ENCODE measurements at places on chromosomes 11 and 22.

DNA sequence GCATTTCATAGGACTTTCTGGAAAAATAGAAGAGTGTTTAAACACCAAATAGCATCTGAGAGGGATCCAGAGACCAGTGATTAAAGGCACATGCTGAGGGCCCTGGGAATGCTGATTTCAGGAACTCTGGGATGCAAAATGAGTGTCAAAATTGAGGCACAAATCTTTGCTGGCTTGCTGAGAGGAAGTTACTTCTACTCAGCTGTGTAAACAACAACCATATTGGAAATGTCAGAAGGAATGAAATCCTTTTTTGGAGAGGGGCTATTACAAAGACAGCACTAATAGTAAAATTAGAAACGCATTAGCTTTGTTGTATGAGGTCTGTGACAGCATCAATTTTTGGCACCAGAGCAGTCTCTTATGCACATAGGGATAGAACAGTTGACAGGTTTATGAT, 267.8 kb upstream of the RAG2 start:
- DNase-seq = no peak

GRCh38 chr22:36258701-36259614, 6.0 kb downstream of the APOL1 start:
- peak; percentile 74 for DNase-seq

DNA sequence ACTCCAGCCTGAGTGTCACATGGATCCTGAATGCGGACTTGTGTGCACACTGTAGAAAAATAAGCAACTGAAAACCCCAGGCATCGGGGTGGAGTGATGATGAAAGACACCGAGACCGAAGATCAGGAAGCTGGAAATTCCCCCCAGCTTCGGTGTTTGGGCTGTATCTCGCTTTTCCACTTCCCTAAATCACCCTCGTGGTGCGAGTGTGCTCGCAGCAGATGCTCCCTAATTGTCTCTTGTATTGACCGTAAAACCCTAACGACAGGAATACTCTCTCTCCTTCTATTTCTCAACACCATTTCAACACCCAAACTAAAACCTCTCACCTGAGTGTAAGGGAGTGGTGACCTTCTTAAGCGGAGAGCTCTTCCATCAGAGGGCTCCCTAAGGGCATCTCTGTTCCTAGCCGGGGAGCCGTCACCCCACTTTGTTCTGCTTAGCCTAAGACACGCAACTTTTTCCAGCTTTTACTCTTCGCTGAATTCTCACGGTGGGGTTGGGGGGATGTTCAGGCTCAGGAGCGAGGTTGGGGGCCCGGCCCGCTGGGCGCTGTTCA, 635 bp upstream of the GRK3 start:
- no peak for DNase-seq

GRCh38 chr22:28283068-28283654, 364.1 kb upstream of the PITPNB start:
- DNase-seq = no peak

DNA sequence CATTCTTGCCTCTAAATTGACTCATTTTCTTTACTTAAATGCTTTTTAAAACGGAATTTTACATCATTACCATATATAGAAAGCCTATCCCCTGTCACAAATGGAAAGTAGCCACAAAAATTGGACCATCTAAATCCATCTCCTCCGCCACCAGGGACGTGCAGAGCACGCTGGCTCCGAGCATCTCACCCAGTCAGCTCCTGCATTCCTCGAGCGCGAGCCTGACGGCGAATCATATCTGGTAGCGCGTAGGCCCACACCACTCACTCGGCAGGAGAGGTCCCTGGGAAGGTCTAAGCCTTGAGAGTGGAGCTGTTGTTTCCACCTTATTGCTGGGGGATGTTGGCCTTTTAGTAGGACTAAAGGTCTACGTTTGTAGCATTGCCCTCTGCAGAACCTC, 152.4 kb downstream of the TRIM29 start:
- DNase-seq = no peak

DNA sequence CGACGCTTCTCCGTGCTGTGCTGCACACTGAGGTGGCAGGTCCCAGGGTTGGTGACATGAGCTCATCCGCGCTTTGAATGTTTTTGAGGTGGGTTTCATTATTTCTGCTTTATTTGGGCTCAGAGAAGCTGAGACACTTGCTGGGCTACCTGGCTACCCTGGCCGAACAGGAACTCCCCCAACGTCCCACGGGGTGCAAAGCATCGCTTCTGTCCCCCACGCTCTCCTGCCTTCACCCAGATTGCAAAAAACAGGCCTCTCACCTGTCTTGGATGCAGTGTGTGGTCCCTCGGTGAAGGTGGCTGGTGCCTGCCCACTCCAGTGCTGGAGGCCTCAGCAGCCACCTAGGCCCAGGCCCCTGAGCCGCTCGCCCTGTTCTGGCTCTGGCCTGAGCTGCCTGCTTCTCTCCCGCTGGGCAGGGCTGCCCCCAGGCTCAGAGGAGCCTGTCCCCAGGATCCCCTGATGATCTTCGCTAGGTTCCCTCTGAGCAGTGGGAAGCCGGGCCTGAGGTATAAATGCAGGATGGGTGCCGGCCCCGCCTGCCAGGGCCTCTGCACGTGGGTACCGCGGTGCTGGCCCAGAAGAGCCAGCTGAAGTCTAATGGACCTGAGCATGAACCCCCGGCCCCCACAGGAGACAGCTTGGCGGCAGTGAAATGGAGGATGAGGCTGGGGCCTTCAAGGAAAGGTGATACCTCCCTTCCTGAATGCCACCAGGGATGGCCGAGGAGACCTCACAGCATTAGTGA, 15.8 kb upstream of the MRGPRD start:
- DNase-seq = no peak

GRCh38 chr11:111606986-111607385, 4.7 kb downstream of the SIK2 start:
- no peak for DNase-seq

DNA sequence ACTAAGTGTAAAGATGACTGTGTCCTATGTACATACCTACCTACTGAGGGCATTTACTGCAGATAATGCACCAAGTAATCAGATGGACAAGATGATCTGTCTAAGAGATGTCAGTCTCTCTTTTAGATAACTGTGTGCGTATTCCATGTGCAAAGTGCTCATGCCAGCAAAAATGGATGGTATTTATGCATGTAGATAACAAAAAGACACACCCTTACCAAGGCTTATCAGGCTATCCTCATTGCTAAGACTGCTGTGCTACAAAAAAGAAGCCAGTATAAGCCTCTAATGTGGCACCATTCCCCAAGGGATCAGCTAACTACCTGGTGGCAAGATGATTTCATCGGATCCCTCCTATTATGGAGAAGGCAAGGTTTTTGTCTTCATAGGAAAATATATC, 34.3 kb upstream of the CD44 start:
- no peak for DNase-seq

- no peak for DNase-seq
Observed at GRCh38 chr11:121213362-121213893, 79.1 kb upstream of the SC5D start.

DNA sequence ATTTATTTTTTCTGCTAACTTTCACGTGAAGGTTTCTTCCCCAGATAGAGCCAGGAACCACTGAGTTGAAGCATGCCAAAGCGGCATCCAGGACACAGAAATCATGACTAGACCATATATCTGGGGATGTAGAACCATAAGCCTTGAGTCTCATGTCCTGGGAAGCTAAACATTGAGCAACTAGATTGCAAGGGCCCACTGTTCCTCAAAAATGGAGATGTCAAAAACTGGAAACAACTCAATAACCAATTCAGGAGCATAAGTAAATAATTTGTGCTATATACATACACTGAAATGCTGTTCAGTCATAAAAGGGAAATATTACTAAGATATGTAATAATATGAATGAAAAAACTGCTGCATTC, 29.0 kb upstream of the CARD16 start:
- no peak for DNase-seq

DNA sequence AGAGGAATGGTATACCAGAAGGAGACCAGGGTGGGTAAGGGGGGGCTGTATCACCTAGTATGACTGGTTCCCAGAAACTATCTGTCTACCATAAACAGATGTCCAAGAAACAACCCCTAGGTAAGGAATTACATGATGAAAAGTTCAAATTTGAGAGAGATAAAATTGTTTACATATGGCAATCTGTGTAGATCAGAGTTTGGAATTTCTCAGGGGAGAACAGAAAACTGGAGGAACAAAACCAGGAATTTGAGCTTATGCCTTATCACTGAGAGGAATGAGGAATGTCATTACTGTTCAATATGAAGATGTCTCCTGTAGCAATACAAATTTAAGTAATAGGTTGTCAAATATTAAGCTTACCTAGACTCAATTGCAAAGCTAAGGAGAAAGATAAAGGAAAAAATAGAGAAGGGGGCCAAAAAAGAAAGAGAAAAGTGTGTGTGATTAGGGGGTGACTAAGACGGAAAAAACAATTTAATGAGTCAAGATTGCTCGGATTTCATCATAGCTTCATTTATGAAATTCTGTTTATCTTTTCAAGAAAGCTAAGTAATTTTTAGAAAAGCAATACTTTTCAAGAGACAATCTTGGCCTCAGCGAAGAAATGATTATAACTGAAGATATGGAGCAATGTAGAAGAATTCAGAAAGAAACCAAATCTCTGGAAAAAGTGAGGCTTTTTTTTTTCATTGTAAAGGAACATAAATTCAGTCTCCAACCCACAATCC, 117.8 kb downstream of the APOL5 start:
- no peak for DNase-seq

DNA sequence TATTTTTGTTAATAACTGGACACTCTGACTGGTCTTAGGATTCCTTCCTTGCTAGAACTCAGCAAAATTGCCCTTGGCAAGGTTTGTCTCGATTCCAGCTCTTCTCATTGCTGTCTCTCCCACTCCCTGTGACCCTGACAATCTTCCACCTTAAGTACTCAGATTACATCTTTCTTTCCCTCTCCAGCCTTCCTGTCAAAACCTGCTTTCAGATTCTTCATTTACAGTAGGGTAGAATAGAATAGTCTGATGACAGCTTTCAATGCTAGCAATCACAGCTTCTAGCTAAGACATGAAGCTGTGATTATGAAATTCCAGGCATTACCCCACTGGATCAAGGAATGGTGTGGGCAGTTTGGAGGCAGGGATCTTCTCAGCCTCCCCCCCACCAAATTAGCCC, 39.2 kb upstream of the LMO2 start:
- DNase-seq = no peak

GRCh38 chr11:119717839-119718534, 11.0 kb downstream of the NECTIN1 start:
- DNase-seq = peak; percentile 67

DNA sequence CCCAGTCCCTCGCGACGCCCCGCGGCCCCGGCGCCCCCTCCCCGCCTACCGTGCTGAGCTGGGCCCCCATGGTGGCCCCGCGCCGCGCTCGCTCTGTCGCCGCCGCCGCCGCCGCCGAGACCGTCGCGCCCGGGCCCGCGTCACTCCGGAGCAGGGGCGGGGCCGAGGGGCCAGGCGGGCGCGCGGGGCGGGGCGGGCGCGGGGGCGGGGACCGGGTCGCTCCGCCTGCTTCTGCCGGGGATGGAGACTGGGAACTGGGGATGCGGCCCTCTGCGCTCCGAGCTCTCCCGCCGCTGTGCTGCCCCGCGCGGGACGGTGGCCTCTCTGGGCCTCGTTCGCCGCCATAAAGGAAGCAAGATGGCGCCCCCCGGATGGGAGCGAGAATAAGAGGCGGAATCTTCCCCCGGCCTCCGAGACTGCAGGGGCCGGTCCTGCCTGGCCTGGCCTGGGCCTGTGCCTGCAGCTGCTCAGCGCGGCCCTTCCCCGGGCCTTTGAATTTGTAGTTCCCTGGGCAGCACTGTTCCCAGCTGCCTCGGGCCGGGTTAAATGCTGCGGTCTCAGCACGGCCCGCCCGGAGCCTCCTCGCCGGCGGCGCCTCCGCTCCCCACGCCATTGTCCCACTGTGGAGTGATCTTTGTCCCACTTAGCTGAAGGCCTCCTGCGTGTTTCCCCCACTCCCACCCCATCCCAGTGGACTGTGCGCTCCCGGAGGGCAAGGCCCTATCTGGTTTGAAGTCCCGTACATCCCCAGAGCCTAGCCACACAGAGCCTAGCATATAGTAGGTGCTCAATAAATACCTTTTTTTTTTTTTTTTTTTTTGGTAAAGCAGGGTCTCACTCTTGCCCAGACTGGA, at the start of gene CYB5R3:
TSS of gene CYB5R3 (minus strand) at position 147 of the 854 bp plus-strand sequence. CDS start at position 70, 77 bp downstream.
- DNase-seq = peak; percentile 85

DNA sequence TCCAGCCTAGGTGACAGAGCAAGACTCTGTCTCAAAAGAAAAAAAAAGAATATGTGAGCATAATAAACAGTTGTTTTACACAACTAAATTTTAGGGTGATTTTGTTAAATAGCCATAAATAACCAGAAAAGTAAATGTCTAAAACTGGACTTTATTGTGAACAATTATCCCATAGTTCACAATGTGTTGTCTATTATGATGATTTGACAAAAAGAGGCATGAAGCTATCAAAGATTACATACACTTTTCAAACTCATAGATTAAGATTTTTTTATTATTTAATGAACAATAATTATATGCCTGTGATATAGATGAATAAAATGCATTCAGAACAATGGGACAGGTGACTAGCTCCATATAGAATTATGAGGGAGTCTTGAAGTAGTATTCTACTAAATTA, 27.0 kb upstream of the MTMR2 start:
- no peak for DNase-seq

DNA sequence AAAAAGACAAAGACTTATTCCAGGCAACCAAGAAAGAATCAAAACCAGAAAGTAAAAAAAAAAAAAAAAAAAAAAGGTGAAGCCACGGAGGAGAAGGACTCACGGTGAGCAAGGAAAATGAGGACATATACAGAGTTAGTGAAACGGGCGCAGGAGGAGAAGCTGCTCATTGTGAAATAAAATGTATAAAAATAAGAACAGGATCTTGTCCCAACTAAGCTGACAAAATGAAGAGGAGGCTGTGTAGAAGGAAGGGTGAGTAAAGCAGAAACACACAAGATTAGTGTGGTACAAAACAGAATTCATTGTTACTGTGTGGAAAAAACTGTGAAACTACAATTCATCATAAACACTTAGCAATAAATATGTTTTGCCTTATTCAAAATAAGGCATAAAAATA, 7.6 kb downstream of the IL17REL start:
- DNase-seq = no peak

- no peak for DNase-seq
Observed at GRCh38 chr22:35486116-35486631, 54.5 kb upstream of the RASD2 start.

- DNase-seq = peak; percentile 64
Observed at GRCh38 chr22:41857155-41857859, 24.4 kb downstream of the SREBF2 start.

- DNase-seq = no peak
Observed at GRCh38 chr22:11066458-11067285, 4461.3 kb upstream of the OR11H1 start.

- DNase-seq = no peak
Observed at GRCh38 chr22:42443240-42444076, 11.3 kb upstream of the NFAM1 start.

- DNase-seq = no peak
Observed at GRCh38 chr11:17780668-17781067, 46.1 kb downstream of the KCNC1 start.

- DNase-seq = no peak
Observed at GRCh38 chr11:61325649-61326414, 7.1 kb downstream of the DDB1 start.
